ENCODE measurements at places on chromosomes 2 and 18. TPM values are rescaled to one million over a fixed set of nuclear protein-coding genes. Genes with fewer than 3 reads are reported as not detected.

GRCh38 chr2:201191132-201191875 lies 8.4 kb downstream of the CASP10 start:
- DNase-seq: no peak

DNA sequence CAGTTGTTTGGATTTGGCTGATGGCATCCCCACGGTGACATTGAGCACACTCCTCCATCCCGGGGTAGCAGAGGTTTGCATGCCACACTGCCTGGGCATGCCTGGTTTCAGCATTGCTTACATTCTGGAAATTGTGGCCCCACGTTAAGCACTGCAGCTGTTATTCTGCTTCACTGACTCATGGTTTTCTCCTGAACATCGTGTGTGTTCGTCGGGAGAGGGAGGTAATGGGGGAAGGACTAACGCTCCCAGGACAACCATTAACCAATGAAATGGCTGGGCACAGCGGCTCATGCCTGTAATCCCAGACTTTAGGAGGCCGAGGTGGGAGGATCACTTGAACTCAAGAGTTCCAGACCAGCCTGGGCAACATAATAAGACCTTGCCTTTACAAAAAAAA lies 28.2 kb upstream of the YWHAQ start:
- no peak for DNase-seq

DNA sequence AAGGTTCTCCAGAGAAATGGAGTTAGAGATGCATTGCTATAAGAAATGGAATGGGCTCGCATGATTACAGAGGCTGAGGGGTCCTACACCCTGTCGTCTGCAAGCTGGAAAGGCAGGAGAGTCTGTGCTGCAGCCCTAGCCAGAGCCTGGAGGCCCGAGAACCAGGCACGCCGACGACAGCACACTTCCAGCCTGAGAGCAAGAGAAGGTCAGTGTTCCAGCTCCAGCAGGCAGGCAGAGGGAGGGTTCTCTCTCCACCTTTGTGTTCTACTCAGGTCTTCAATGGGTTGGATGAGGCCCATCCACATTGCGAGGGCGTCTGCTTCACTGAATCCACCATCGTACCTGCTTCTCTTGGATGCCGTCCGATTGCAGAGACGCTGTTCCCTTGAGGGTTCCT lies 177.6 kb upstream of the HDAC4 start:
- DNase-seq: no peak

The ITGA6 gene
- 44.4 TPM for total RNA-seq

GRCh38 chr2:62206024-62206423 lies 10.1 kb downstream of the B3GNT2 start:
- DNase-seq: no peak

- no peak for DNase-seq
Measured at GRCh38 chr18:68282232-68282631, 432.7 kb downstream of the TMX3 start.

The SH3RF3 gene
- total RNA-seq: 6.6 TPM

The STARD6 gene
- not detected for total RNA-seq

DNA sequence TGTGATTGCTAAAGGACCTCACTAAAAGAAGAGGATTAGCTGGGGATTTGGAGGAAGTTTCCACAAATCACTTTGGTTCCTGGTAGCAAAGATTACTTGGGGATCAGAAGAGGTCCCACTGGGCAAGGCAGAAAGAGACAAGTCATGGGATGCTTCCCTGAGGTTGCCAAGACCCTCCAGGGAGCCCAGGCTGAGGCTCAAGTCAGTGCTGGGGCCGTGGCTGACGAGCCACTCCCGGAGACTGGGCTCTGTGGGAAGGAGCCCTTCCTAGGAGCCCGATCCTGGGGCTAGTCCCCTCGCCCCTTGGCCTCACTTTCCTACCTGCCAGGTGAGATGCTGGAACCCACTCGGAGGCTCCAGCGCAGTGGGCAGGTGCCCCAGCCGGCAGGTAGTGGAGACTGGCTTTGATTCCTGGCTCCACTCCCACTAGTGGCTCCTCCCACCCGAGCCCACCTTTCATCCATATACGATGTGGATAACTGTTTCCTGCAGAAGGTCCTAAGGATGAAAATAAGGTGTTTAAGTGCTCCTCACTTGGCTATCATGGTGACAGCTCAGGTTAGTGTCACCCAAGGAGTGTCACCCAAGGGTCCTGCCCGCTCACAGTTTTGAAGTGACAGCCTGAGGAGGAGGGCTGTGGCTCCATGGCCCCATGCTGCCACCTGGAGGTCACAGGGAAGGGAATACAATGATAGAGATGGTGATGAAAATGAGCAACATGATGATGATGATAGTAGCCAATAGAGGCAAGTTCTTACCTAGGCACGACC lies 100.5 kb downstream of the CAPN13 start:
- peak; percentile 84 for DNase-seq

GRCh38 chr2:62344472-62344871 lies 148.6 kb downstream of the B3GNT2 start:
- DNase-seq: no peak

GRCh38 chr2:215983581-215984351 lies 29.6 kb downstream of the MREG start:
- DNase-seq: no peak

GRCh38 chr18:21433436-21433835 lies 167.1 kb downstream of the ESCO1 start:
- no peak for DNase-seq

The ALPG gene
- total RNA-seq: not detected

DNA sequence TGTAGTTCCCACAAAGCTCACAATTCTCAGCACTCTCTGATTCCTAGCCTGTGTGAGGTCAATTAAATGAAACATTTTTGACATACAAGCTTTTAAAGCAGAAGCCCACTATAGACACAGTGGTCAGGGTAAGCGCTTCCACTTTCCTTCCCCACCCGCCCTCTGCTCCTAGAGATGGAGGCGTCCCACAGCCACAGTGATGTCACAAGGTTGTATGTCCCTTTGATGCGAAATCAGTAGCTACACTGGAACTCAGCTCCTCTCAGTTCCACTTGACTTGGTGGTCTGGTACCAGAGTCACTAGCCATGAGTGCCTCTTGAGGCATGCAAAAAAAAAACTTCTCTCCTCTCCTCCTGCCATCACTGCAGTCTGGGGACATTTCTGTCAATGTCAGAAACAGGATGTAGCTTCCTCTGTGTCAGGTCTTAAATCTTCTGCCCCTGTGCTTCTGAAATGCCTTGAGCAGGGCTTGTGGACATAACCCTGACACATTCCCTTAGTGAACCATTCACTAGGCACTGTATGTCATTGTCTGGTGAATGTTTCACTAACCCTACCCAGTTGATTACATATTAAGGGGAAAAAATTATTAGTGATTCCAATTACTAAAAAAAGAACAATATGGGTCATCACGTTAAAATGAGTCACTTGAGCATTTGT lies 7.8 kb downstream of the SULT1C4 start:
- DNase-seq: no peak

The RNF125 gene
- 3.8 TPM for total RNA-seq

The SERPINB10 gene
- total RNA-seq: not detected

GRCh38 chr2:177810906-177811305 lies 261.7 kb downstream of the PDE11A start:
- no peak for DNase-seq

DNA sequence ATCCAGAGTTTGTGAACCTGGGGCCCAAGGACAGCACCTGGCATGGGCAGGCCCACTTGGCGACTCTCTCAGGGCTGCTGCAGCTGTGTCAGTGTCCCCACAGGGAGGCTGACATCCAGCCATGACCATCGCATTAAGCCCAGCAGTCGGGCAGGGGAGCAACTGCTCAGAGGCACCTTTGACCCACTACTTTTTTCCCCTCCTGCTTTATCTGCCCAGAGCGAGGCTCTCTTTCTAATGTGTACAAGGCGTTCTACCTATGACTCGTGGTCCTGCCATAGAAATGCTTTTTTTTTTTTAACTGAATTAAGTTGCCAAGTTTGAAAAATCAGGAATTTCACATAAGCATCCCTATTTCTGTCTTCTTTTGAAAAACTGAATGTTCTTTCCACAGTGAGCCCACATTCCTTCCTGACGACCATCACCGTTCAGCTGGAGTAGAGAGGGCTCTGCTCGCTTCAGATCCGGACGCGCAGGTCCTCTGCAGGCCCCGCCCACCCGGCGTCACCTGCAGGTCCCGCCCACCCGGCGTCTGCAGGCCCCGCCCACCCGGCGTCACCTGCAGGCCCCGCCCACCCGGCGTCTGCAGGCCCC lies 403 bp upstream of the CLUL1 start:
- no peak for DNase-seq

GRCh38 chr18:33744032-33744697 lies 166.1 kb downstream of the ASXL3 start:
- DNase-seq: peak; percentile 23

The CYTIP gene
- 1.1 TPM for total RNA-seq

DNA sequence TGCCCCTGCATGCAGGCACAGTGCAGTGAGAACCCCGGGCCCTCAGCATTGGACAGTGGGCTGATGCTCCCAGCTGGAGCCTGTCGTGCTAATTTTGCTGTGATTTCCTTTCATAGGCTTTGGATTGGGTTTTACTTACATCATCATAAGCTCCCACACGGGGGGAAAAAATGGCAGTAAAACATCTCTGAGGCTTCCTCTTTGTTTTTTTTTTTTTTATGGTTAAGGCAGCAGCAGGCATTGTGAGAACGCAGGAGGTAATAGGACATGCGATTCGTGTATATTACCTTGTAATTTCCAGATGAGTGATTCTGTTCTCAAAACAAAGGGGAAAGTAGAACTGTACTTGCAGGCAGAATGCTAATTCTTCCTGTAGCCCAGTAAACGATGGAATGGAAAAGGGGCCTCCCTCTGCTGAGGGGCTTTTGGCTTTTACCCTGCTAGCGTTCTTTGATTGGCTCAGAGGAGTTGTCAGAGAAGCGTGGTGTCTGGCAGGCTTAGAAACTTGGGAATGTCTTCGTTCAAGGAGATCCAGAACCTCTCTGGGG lies 89.7 kb downstream of the NPAS2 start:
- no peak for DNase-seq

DNA sequence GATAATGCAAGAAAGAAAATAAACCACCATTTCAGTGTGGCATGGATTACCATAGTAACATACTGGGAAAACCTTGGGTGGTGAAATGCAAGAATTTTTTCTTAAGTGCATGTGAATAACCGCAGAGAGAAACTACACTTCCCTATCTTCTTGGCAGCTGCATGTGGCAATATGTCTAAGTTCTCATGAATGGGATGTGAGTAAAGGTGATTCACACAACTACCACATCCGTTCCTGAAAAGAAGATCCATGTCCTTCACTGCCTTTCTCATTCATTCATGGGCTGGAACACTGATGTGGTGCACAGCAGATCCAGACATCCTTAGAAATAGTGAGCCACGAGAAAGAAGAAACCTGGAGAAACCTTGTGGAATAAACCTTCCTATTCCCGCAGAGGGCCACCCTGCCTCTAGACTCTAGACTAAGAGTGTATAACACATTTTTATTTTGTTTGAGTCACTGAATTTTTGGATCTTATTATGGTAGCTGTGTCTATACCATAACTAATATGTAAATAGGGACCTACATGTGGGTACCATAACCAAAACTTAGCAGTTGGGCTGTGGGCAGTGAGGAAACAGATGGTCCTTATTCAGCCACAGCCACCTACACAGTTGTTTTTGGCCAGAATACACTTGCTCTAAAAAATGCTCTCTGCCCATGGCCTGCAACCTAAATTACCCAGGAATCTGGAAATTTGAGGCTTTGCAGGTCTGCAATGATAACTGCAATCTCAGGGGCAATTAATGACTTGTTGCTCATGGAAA lies 573.3 kb downstream of the LRP1B start:
- DNase-seq: no peak

The TOGARAM2 gene
- 42.8 TPM for total RNA-seq

The CRYBA2 gene
- total RNA-seq: not detected

The HIBCH gene
- total RNA-seq: 22.5 TPM

- no peak for DNase-seq
Measured at GRCh38 chr2:231228223-231228622, 29.8 kb downstream of the ARMC9 start.

DNA sequence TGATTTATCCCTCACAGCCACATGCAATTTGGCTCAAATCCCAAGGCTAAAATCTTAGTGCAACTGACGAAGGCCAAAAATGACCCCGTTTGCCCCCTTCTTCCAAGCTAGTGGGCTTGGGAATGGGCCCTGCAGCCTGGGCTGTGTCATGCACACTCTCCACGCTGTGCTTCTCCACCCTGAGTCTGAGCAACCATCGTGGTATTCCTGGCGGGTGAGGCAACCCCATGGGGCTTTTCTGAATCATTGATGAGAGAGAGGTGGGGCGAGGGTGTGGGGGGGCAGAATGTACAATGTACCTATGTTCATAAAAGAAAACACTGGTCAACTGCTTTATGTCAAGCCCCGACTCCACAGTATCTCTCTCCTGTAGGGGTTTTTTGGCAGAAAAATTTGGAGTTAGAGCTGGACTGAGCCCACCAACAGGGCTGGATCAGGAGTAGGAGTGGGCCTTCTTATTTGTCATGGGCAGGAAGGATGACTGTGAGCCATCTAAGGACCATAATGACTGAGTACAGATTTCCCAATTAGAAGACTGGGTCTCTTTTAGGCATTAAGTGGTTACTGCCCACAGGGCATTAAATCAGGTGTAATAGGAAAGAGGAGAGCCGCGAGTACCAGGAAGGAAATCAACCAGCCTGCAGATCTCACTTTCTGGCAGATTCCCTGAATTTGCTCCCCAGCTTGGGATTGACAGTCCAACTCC lies 8.9 kb downstream of the SULT1C2 start:
- no peak for DNase-seq

The OSBPL6 gene
- 3.3 TPM for total RNA-seq

DNA sequence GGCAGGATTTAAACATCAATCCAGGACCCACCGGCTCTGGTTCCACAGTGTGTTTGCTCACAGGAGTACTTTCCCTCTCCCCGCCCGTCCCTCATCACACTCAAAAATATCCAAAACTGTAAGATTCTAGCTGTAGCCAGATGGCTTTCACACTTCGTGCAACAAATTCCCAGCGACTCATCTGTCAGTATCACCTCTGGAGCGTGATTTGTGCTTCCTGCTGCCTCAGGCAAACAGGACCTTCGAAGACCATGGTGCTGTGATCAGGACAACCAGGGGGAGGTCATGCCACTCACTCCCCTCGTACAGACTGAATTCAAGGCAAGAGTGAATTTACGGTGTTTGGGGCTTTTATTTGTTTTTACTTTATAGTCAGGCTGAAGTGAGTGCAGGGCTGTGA lies 154.5 kb upstream of the PID1 start:
- DNase-seq: no peak

DNA sequence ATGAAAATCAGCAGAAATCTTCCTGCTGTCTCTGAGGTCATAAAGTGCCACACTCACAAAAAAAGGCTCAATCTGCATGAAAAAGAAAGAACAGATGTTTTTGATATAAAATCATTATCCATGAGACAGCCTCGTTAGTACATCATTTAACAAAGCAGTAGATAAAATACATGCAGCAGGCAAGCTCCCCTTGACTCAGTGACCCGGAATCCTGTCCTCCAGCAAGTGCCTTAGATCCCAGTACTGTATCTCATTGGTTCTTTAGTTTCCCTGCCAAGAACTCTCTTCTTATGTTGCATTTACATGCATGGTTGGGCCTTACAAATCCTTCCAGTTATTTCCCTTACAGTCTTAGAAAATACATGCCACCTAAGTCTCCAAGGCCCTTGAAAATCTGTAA lies 148.9 kb upstream of the CCDC195 start:
- no peak for DNase-seq

The TSPYL6 gene
- total RNA-seq: not detected

GRCh38 chr2:118112771-118113334 lies 24.6 kb downstream of the INSIG2 start:
- no peak for DNase-seq

All from Right ventricle myocardium superior (tissue), 1 donor.